Tibial artery (tissue), 4 donors: ENCODE measurements at places on chromosomes 7 and 10.

GRCh38 chr10:124240839-124241291 lies 147.5 kb upstream of the CHST15 start:
- no peak overlapping the region for H3K4me3 ChIP-seq
- no peak for DNase-seq
- no peaks in the 10 kb centered on the region for H3K27me3 ChIP-seq
- no peaks in the 10 kb centered on the region for H3K36me3 ChIP-seq
- H3K27ac ChIP-seq: no peak overlapping the region
- H3K4me1 ChIP-seq: peaks cover 17% of the 10 kb centered on the region

DNA sequence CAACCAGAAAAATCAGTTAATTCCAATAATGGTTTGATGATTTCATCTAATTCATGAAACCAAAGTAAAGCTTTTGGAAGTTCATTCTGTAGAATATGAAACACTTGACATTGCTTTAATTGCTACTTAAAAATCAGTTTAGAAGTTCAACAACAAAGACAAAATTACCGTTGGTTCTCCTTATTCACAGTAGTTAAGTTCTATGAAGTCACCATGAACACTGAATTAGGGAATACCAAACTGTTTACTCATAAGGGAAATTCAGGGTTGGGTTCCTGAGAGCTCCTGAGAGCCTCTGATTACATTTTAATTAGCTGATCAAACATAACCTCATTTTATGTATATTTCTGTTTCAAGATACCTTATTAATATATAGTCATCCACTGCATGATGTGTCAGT lies 46.2 kb downstream of the ZNF438 start:
- DNase-seq: no peak
- H3K36me3 ChIP-seq: no peaks in the 10 kb centered on the region
- peak overlapping the region; percentile 12 for H3K27ac ChIP-seq
- H3K4me3 ChIP-seq: no peak overlapping the region
- H3K4me1 ChIP-seq: no peaks in the 10 kb centered on the region

- peaks cover 7% of the 10 kb centered on the region for H3K27me3 ChIP-seq
- H3K4me3 ChIP-seq: no peak overlapping the region
- no peaks in the 10 kb centered on the region for H3K36me3 ChIP-seq
- no peaks in the 10 kb centered on the region for H3K4me1 ChIP-seq
- no peak overlapping the region for H3K27ac ChIP-seq
Measured at GRCh38 chr10:43209651-43210141, 57.2 kb downstream of the RASGEF1A start.

- no peaks in the 10 kb centered on the region for H3K27me3 ChIP-seq
- H3K27ac ChIP-seq: no peak overlapping the region
- no peaks in the 10 kb centered on the region for H3K4me1 ChIP-seq
Measured at GRCh38 chr7:79615871-79616640, 162.6 kb upstream of the MAGI2 start.

- no peaks in the 10 kb centered on the region for H3K27me3 ChIP-seq
- no peaks in the 10 kb centered on the region for H3K36me3 ChIP-seq
- H3K27ac ChIP-seq: no peak overlapping the region
Measured at GRCh38 chr10:105188737-105189462, 547.8 kb downstream of the SORCS3 start.
